GM04503 (cell line): ENCODE measurements at places on chromosomes 7 and 10.

GRCh38 chr10:7487528-7487927, 76.7 kb upstream of the SFMBT2 start:
- no peak for DNase-seq

GRCh38 chr7:33841705-33842129, 63.6 kb upstream of the BMPER start:
- no peak for DNase-seq

DNA sequence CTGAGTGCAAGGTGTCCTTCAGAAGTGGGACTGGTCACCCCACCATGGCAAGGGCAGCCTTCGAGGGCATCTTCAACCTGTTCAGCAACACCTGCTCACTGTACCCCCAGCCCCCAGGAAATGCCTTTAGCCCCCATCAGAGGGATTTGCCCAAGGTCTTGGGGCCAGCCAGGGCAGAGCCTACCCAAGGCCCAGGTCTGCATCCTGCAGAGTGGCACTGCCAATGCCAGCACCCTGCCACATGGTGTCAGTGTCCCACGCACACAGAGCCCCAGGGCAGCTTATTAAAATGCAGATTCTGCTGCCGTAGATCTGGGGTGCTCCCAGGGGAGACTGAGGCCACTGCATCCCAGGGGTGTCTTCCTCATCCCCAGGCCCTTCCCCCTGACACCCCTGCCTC, 106.2 kb upstream of the KCTD7 start:
- DNase-seq: no peak

- DNase-seq: no peak
Measured at GRCh38 chr10:66844176-66844942, 81.5 kb upstream of the LRRTM3 start.

GRCh38 chr7:88243345-88243909, 23.6 kb upstream of the SRI start:
- no peak for DNase-seq

DNA sequence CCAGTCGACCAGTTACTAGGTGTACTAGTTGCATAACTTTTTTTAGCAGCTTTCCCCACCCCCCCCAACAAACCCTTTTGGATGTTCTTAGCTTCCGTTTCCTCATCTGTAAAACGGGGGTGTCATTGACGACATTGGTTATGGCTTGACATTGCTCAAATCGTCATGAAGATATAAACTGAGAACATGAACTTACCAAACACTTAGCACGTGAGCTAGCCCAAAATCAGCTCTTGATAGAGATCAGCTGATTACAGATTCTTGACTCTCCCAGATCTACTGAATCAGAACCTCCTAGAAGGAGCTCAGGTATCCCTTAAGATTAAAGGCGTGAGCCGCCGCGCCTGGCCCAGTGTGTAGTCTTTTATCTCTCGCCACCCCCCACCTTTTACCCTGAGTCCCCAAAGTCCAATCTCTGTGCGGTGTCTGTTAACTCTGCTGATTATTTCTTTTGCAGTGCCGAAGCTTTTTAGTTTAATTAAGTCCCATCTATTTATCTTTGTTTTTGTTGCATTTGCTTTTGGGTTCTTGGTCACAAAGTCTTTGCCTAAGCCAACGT, 1.0 kb upstream of the GNA12 start:
- no peak for DNase-seq
